ENCODE measurements at places on chromosomes 1 and 21.

DNA sequence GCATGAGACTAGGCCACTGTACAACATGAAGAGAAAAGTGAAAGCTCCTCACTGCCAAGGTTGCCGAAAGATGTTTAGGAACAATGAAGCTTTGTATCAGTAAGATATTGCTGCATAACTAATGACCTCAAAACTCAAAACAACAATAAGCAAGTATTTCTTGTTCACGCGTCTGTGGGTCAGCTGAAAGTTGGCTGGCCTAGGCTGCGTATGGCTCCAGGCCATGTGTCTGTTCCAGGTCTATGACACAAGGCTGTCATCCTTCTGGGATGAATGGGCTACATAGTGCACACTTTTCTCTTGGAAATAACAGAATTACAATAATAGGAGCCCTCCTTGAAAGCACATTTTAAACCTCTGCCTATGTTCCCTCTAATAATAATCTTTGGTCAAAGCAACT, 515.9 kb downstream of the PLPP3 start:
- no peak for DNase-seq

DNA sequence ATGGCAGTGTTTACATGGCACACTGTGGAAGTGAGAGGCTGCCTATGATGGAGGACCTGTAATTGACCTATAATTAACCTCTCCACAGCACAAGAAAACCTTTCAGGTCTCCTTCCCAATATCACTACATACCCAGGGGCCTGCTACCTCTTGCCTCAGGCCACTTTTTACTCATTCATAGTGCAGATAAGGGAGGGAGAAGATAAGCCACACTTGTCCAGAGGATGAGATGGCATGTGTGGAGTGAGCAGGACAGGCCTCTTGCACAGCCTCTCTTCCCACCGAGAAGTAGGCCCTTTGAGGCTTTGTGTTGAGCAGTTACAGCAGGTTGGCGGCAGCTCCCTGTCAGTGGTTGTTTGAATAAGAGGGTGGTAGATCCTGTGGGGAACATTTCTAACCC, 31.1 kb upstream of the IKBKE start:
- no peak for DNase-seq

GRCh38 chr1:1164701-1165451, 8.8 kb upstream of the TTLL10 start:
- no peak for DNase-seq

DNA sequence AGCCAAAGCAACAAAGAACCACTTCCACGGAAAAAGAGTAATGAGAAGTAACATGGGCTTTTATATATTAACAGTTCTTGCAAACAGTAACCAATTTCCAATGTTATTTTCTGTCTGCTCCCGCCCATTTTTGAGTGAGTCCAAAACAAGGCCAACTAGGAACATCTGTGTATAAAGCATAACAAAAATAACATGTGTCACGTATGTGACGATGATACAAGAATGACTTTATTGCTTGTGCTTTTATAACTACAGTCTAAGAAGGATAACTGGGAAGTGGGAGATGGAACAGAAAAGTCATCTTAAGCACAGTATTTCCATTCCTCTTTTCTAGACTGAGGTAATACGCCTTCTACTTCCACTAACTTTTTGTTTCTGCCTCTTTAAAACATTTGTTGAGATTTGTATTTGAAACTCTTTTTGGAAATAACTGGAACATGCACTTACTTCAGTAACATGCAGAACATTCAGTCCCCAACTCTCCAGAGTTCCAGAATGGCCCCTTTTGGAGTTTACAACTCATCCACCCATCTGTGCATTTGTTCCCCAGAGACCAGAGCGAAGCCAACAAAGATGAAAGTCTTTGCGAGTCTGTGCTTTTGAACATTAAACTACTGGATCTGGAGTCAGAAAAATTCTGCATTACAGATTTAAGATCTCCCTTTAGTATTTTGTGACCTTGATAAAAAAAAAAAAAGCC, 143.0 kb upstream of the ZRANB2 start:
- no peak for DNase-seq

DNA sequence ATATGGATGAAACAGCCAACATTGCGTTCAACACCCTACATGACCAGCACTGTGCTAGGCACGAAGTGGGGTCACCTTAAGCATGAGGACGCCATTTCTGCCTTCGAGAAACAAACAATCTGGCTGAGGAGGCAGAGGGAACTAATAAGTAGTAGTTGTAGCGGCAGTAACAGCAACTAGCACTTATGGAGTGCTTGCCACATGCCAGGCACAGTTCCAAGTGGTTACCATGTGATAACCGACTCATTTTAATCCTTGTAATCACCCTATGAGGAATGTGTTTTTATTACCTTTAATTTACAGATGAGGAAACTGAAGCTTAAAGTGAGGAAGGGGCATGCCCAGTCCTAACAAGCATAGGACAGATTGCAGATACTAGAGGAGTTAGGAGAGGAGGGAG, 33.7 kb downstream of the KCND3 start:
- no peak for DNase-seq

GRCh38 chr1:29270929-29271521, 34.7 kb downstream of the PTPRU start:
- DNase-seq: no peak

GRCh38 chr1:59979666-59980065, 53.1 kb upstream of the CYP2J2 start:
- DNase-seq: no peak

GRCh38 chr1:208381481-208381880, 137.3 kb upstream of the PLXNA2 start:
- DNase-seq: no peak

DNA sequence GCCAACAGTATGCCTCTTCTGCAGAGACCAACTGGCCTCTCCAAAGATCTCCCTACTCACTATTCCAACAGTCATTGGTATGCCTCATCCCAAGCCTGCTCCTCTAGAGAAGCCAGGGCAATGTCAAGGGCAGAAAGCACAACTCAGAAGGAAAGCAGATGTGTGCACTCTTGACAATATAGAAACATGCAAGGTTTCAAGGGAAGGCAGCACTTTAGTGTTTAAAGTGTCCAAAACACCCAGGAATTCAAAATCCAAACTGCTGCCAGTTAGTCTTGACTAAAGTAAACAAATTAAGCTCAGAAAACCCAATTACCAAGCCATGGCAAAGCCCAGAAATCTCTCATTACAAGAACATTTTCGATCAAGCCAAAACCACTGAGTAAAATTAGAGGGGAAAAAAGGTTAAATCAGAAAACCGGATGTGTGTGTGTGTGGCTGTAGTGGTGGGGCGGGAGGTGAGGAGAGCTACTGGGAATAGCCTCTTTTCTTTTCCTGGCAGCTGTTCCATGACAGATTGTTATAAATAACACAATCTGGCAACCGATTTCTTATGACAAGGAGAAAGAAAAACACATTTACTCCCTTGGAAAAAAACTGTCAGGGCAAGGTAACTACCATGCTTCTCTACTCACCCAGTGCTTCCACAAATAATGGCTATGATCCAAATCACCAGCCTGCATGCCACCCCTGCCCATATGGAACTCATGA, 39.2 kb downstream of the EIF2B3 start:
- peak; percentile 51 for DNase-seq

GRCh38 chr1:169563019-169563615, 23.2 kb downstream of the F5 start:
- DNase-seq: no peak
